Testis (tissue), 5 donors: ENCODE measurements at places on chromosomes 2 and 18. TPM values are rescaled to one million over a fixed set of nuclear protein-coding genes. Genes with fewer than 3 reads are reported as not detected.

DNA sequence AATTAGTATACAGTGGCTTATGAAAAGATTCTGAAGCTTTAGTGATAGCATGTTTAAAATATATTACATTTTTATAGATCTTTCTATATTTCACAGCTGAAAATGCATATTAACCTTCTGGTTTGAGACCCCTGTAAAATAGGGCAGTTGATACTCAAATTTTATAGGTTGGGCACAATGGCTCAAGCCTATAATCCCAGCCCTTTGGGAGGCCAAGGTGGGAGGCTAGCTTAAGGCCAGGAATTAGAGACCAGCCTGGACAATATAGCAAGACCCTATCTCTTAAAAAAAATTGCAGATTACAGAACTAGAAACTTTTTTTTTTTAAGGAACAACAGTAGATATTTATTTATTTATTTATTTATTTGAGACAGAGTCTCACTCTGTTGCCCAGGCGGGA lies 31.2 kb downstream of the NBEAL1 start:
- H3K36me3 ChIP-seq = no peaks in the 10 kb centered on the region
- no peaks in the 10 kb centered on the region for H3K4me1 ChIP-seq
- H3K27me3 ChIP-seq = no peaks in the 10 kb centered on the region
- no peak overlapping the region for H3K27ac ChIP-seq

- H3K27ac ChIP-seq = no peak overlapping the region
- H3K36me3 ChIP-seq = no peaks in the 10 kb centered on the region
Measured at GRCh38 chr18:12872408-12872807, 11.6 kb downstream of the PTPN2 start.

- DNase-seq = no peak
- H3K4me1 ChIP-seq = peaks cover 8% of the 10 kb centered on the region
- H3K4me3 ChIP-seq = no peak overlapping the region
- H3K27me3 ChIP-seq = no peaks in the 10 kb centered on the region
- H3K27ac ChIP-seq = no peak overlapping the region
Measured at GRCh38 chr2:160473468-160474318, 19.9 kb downstream of the RBMS1 start.

- no peak overlapping the region for H3K27ac ChIP-seq
- peaks cover 5% of the 10 kb centered on the region for H3K4me1 ChIP-seq
- no peak for DNase-seq
- no peaks in the 10 kb centered on the region for H3K27me3 ChIP-seq
Measured at GRCh38 chr18:7196421-7196820, 34.5 kb upstream of the LRRC30 start.

- H3K4me3 ChIP-seq = no peak overlapping the region
- H3K36me3 ChIP-seq = no peaks in the 10 kb centered on the region
- peaks cover 11% of the 10 kb centered on the region for H3K4me1 ChIP-seq
- DNase-seq = no peak
Measured at GRCh38 chr2:134140251-134140661, 113.6 kb upstream of the MGAT5 start.

GRCh38 chr2:239257511-239257937 lies 143.3 kb downstream of the HDAC4 start:
- no peak overlapping the region for H3K4me3 ChIP-seq
- H3K36me3 ChIP-seq = no peaks in the 10 kb centered on the region
- no peak overlapping the region for H3K27ac ChIP-seq
- peaks cover 9% of the 10 kb centered on the region for H3K4me1 ChIP-seq

DNA sequence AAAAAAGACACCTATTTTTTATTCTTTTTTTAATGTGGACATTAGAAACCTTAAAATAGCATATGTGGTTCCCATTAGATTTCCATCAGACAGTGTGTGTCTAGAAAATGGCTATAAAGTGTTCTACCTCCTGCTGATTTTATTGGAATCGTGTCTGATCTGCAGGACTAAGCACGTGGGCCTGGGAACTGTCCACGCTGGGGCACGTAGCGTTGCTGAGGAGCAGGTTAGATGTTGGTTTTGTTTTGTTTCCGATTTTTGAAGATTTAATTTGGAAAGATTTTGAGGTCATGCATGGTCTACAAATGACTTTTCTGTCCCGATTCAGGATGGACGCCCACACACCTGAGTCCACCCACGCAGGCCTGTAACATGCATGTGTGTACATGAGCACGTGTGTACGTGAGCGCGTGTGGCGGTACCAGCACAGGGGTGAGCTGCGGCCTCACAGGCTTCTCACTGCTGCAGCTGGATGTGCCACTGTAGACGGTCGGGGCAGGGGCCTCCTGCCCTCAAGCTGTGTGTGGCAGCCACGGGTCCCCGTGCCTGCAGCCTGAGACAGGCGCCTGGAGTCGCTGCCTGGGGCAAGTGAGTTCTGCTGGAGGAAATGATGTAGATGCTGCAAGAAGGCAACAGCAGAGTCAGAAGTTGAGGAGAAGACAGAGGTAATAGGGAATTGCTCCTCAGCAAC lies 99.7 kb upstream of the CTDP1 start:
- no peak overlapping the region for H3K27ac ChIP-seq
- no peaks in the 10 kb centered on the region for H3K36me3 ChIP-seq
- no peaks in the 10 kb centered on the region for H3K27me3 ChIP-seq
- no peak for DNase-seq

- no peaks in the 10 kb centered on the region for H3K27me3 ChIP-seq
- H3K4me1 ChIP-seq = peaks cover 3% of the 10 kb centered on the region
- peak; percentile 14 for DNase-seq
- no peaks in the 10 kb centered on the region for H3K36me3 ChIP-seq
Measured at GRCh38 chr2:219199470-219200211, 6.9 kb upstream of the ZFAND2B start.

DNA sequence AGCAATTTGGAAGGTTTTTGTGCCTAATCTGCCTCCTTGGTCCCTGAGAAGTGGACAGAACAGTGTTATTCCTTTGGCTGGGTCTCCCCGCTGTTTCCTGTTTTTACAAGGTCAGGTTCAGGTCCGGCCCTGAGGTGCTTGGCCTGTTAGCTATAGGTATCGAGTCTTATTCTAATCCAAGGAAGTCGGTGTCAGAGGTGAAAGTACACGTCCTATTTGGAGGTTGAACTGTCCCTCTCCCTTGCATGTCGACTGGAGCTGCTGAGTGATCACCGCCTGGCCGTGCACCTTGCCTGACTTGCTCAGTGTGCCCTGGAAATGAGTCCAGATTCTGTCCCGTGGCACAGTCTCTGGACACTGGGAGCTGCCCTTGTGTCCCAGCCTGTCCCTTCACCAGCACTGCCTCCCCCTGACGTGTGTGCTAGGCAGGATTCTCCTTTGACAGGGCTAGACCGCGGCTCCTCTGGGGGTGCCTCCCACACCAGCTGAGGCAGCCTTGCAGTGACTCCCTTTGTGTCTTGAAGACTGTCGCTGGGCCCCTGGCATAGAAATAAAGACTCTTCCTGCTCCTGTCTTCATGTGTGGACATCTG lies 65.7 kb upstream of the RBM44 start:
- H3K4me3 ChIP-seq = no peak overlapping the region
- no peak overlapping the region for H3K27ac ChIP-seq
- H3K4me1 ChIP-seq = peaks cover 14% of the 10 kb centered on the region
- peak; percentile 71 for DNase-seq
- no peaks in the 10 kb centered on the region for H3K27me3 ChIP-seq

GRCh38 chr2:102392942-102393341 lies 30.0 kb upstream of the IL18RAP start:
- no peaks in the 10 kb centered on the region for H3K27me3 ChIP-seq
- no peak overlapping the region for H3K27ac ChIP-seq
- H3K4me1 ChIP-seq = no peaks in the 10 kb centered on the region
- DNase-seq = no peak
- no peak overlapping the region for H3K4me3 ChIP-seq

DNA sequence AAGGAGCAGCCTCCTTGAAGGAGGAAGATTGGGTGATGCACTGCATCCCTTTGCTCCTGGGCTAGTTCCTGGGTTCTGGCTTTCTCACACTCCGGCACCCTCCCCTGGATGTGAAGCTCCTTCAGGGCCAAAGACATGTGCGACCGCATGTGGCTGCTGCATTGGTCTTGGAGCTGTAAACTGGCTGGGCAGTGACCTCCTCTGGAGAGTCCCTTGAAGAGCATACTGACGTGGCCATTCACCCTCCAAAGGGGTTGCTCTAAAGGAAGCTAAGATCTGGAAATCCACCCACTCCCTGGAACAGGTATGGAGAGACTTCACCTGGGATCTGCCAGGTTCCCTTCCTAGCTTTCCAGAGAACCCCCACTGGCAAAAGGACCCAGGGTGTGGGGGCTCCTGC lies 62.1 kb downstream of the TMEM17 start:
- H3K4me3 ChIP-seq = no peak overlapping the region
- no peaks in the 10 kb centered on the region for H3K27me3 ChIP-seq
- H3K4me1 ChIP-seq = no peaks in the 10 kb centered on the region
- H3K36me3 ChIP-seq = no peaks in the 10 kb centered on the region

GRCh38 chr2:221943076-221943810 lies 355.6 kb downstream of the PAX3 start:
- H3K4me3 ChIP-seq = no peak overlapping the region
- no peaks in the 10 kb centered on the region for H3K27me3 ChIP-seq
- DNase-seq = peak; percentile 81
- H3K4me1 ChIP-seq = no peaks in the 10 kb centered on the region
- no peaks in the 10 kb centered on the region for H3K36me3 ChIP-seq

- DNase-seq = no peak
- no peaks in the 10 kb centered on the region for H3K27me3 ChIP-seq
- no peaks in the 10 kb centered on the region for H3K36me3 ChIP-seq
- no peaks in the 10 kb centered on the region for H3K4me1 ChIP-seq
- H3K4me3 ChIP-seq = no peak overlapping the region
Measured at GRCh38 chr2:218826791-218827190, 4.8 kb downstream of the PRKAG3 start.

DNA sequence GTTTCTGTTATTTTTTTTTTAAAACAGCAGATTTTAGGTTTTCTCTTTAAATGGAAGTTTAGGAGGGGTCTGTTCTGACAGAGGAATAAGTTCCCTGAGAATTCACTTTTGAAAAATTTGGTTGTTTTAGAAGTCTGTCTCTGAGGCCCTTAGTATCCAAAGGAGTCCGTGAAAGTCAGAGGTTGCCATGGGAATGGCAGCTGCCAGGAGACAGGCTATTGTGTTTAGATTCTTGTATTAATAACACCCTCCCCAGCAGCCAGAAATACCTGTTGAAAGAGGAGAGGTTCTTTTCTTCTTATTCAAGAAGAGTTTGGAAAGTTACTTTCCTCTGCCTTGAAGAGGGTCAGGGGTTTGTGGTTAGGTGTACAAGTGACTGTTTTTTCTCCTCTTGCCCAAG lies 29.5 kb downstream of the TNP1 start:
- no peak for DNase-seq
- no peak overlapping the region for H3K27ac ChIP-seq
- no peaks in the 10 kb centered on the region for H3K36me3 ChIP-seq
- no peaks in the 10 kb centered on the region for H3K4me1 ChIP-seq
- H3K4me3 ChIP-seq = no peak overlapping the region
- no peaks in the 10 kb centered on the region for H3K27me3 ChIP-seq

DNA sequence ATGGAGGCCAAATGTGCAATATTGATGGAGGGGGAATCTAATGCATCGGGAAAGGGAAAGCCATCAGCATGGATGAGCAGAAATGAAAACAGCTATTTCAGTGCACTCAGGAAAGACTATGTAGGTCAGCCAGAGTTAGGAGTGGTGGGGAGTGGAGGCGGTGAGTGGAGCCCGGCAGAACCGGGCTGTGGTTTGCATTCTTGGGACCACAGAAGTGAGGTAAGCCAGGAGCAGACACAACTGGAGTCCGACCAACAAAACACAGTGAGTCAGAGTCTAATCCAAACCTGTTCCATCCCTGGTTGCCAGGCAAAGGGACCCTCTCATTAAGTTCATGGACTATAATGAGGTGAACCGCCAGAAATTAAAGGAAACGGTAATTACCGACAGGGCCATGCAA lies 61.1 kb upstream of the RAB12 start:
- DNase-seq = no peak
- no peak overlapping the region for H3K27ac ChIP-seq
- no peak overlapping the region for H3K4me3 ChIP-seq
- no peaks in the 10 kb centered on the region for H3K4me1 ChIP-seq
- no peaks in the 10 kb centered on the region for H3K27me3 ChIP-seq

GRCh38 chr2:195795879-195796278 lies 138.9 kb downstream of the SLC39A10 start:
- no peak overlapping the region for H3K27ac ChIP-seq
- DNase-seq = no peak
- no peaks in the 10 kb centered on the region for H3K27me3 ChIP-seq
- no peaks in the 10 kb centered on the region for H3K4me1 ChIP-seq
- no peaks in the 10 kb centered on the region for H3K36me3 ChIP-seq

DNA sequence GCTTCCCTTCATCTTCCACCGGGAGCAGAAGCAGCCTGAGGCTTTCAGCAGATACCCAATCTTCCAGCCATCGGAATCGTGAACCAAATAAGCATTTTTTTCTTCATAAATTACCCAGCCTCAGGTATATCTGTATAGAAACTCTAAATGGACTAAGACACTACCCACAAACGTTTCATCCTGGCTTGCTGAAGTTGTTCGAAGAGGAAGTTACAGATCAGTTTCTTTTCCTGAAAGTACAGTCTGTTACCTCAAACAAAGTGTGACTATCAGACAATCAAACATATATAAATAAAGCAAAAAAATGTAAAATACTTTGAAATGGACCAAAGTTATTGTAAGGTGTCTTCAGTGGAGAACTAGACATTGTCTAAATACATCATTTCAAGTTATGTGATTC lies 97.9 kb downstream of the MREG start:
- H3K27ac ChIP-seq = no peak overlapping the region
- no peaks in the 10 kb centered on the region for H3K27me3 ChIP-seq
- no peaks in the 10 kb centered on the region for H3K36me3 ChIP-seq
- peaks cover 9% of the 10 kb centered on the region for H3K4me1 ChIP-seq

DNA sequence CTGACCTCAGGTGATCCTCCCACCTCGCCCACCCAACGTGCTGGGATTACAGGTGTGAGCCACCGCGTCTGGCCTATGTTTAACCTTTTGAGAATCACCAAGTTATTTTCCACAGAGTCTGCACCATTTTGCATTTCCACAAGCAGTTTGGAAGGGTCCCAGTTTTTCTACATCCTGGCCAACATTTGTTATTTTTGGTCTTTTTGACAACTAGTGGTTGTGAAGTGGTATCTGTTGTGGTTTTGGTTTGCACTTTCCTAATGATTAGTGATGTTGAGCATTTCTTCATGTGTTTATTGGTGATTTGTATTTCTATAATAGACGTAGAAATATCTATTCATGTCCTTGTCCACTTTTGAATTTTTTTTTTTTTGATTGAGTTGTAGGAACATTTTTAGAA lies 67.9 kb downstream of the BIRC6 start:
- H3K27ac ChIP-seq = no peak overlapping the region
- H3K27me3 ChIP-seq = no peaks in the 10 kb centered on the region
- H3K4me3 ChIP-seq = no peak overlapping the region

DNA sequence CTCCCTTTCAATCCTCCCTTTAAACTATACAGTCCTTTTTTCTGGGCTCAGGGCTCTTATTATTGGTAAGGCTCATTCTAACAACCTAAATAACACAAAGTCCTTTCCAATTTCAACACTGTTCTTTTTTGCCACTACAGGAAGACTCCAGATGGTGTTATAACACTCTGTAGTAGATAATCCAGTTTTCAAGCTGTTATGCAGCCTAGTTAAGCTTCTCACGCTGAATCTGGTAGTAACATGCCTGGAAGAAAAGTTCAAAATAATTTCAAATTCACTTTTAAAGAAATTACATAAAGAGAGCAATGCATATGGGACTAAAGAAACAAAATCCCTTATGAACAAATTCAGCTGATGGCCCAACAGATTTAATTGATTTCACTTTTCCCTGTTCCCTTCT lies 3.2 kb upstream of the MPP4 start:
- no peaks in the 10 kb centered on the region for H3K27me3 ChIP-seq
- H3K27ac ChIP-seq = no peak overlapping the region
- no peak overlapping the region for H3K4me3 ChIP-seq
- DNase-seq = no peak

Gene CBLN2
- total RNA-seq = 1.1 TPM

Gene SLC38A11
- total RNA-seq = 5.9 TPM

Gene REG3A
- not detected for total RNA-seq

Gene FLACC1
- 21.5 TPM for total RNA-seq

Gene ATRAID
- total RNA-seq = 263 TPM

Gene PRKAG3
- total RNA-seq = 0.39 TPM

Gene EPC2
- 41.7 TPM for total RNA-seq

Gene EVA1A
- total RNA-seq = 13.8 TPM

Gene AAMP
- total RNA-seq = 177 TPM
